GM23248 (cell line): ENCODE measurements at places on chromosomes 4 and X. TPM values are rescaled to one million over a fixed set of nuclear protein-coding genes. Genes with fewer than 3 reads are reported as not detected.
A peak's percentile ranks its signal among the peaks of the same experiment; 100 is the strongest.

The MGAT4D gene
- not detected in 2 replicates for total RNA-seq

The CCSER1 gene
- total RNA-seq = not detected in 2 replicates

DNA sequence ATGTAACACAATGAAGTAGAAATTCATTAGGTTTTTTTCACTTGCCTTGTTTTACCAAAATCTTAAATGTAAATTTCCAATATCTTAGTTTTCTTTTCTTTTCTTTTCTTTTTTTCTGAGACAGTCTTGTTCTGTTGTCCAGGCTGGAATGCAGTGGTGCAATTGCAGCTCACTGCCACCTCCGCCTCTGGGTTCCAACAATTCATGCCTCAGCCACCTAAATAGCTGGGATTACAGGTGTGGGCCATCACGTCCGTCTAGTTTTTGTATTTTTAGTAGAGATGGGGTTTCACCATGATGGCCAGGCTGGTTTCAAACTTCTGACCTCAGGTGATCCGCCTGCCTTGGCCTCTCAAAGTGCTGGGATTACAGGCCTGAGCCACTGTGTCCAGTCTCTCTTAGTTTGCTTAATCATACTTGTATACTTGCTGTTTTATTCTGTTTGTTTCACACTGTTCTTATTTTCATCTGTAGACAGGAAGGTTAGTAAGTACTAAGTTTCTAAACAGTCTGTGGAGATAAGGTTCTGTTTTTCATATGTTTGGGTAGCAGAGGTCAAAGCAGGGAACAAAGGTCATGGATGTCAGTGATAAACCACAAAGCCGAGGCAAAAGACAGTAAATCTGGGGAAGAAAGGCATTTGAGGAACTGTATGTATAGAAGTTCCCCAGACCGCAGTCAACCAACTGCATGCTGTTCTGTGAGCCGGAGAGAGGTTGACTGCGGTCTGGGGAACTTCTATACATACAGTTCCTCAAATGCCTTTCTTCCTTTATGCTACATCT lies 129.1 kb downstream of the CBR4 start:
- no peak for DNase-seq

The PSAPL1 gene
- not detected in 2 replicates for total RNA-seq

GRCh38 chr4:166252487-166253402 lies 379.7 kb downstream of the TLL1 start:
- DNase-seq = peak; percentile 20

The SPCS3 gene
- 80.4 and 84.4 TPM in 2 replicates for total RNA-seq

- no peak for DNase-seq
These were observed 21.1 kb downstream of the FHIP1A start for GRCh38 chr4:151429957-151430570.

DNA sequence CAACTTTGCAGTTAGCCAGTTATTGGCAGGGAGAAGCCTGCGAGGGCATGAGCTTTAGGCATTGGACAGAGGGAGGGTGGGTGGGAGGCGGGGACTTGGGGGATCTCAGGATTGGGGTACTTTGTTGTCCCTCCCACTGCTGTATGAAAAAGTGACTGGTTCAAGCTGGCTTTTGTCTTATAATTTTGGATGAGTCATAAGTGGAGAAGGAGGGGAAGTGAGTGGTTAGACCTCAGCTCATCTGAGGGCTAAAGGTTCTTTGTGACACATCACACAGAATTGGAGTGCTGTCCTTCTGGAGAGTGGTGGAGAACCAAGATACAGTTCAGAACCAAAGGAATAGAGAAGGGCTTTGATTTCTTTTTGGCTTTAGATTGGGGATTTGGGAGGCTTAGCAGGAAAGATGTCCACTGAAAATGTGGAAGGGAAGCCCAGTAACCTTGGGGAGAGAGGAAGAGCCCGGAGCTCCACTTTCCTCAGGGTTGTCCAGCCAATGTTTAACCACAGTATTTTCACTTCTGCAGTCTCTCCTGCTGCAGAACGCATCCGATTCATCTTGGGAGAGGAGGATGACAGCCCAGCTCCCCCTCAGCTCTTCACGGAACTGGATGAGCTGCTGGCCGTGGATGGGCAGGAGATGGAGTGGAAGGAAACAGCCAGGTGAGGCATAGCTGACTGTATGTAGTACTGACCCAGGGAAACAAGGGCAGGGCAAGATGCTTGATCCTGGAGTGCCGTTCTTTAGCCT lies at the start of gene SLC4A4:
Gene SLC4A4, plus strand, starts transcription at position 175 of the 748 bp plus-strand sequence.
- DNase-seq = peak; percentile 80

DNA sequence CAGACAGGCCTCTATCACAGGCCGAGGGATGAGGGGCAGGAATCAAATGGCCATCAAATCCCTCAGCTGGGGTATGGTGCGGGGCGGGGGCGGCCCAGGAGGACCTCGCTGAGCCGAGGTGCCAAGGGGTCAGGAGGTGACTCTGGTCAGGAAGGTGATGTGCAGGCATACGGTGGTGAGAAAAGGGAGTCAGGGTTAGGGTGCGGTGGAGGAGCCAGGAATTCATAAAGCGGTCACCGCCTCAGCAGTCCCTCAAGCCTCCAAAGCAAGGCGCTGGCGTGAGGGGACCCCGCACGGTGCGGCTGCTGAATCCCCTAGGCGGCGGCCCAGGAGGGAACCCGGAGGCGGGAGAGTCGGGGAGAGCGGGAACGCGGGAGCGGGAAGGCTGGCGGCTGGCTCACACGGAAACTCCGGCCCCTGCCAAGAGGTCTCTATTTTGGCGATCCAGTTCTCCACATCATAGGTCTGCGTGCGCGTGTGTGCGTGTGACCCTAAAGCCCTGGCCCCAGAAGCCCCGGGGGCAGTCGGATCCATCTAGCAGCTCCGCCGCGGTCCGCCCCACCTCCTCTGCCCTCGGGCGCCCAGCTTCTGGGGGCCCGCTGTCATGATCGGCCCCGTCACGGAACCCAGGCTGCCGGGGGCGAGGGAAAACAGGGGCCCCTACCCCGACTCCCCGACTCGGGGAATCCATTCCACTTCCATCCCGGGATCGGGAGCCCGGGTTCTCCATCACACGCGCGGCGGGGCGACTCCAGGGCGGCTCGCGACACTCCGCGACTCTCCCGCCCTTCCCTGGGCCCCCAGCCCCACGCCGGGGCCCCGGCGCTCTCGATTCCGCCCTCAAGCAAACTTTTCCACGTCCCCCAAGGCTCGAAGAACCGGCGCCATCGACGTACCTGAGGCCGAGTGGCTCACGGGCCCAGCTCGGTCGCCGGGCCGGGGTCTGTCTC lies 593 bp downstream of the ELF4 start:
- peak; percentile 62 for DNase-seq

DNA sequence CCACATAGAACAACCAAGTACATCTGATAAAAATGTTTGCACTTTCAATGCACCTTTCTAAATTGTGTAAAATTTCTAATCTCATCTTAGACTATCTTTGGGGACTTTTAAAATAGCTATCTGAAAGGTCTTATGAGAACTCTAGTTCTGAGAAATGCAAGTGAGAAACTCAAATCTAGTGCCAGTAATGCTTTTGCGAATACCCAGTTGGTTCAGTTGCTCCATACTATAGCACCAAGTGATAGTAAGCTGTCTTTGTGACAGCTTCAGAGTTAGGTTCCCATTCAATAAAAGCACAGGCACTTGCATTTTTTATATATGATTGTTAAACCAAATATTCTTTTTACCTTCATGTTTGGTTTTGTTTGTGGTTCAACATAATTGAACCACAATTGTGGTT lies 4.5 kb upstream of the ITM2A start:
- no peak for DNase-seq

DNA sequence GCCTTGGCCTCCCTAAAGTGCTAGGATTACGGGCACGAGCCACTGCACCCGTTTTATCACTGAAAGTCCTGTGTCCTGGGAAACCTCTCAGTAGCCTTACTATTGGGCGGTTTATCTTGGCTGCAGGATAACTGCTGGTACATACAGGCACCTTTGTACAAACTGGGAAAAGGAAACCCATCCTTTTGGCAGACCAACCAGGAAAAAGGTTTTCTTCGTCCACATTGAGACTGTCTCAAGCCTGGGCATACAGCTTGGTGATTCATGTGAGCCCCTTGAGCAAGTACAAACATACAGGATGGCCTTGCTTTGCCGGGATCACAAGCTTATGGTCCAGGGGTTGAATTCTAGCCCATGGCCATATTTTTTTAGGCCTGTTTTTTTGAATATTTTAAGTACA lies 32.8 kb downstream of the RWDD4 start:
- DNase-seq = no peak

GRCh38 chr4:134533068-134533467 lies 331.5 kb upstream of the PABPC4L start:
- DNase-seq = no peak

The UGT8 gene
- not detected in 2 replicates for total RNA-seq

- DNase-seq = peak; percentile 87
These were observed 30.9 kb downstream of the RASSF6 start for GRCh38 chr4:73589261-73589847.

The MTMR8 gene
- not detected in 2 replicates for total RNA-seq

The GYG2 gene
- total RNA-seq = 0.38 and 0.43 TPM in 2 replicates

GRCh38 chrX:10288373-10288975 lies 131.7 kb downstream of the CLCN4 start:
- DNase-seq = no peak

DNA sequence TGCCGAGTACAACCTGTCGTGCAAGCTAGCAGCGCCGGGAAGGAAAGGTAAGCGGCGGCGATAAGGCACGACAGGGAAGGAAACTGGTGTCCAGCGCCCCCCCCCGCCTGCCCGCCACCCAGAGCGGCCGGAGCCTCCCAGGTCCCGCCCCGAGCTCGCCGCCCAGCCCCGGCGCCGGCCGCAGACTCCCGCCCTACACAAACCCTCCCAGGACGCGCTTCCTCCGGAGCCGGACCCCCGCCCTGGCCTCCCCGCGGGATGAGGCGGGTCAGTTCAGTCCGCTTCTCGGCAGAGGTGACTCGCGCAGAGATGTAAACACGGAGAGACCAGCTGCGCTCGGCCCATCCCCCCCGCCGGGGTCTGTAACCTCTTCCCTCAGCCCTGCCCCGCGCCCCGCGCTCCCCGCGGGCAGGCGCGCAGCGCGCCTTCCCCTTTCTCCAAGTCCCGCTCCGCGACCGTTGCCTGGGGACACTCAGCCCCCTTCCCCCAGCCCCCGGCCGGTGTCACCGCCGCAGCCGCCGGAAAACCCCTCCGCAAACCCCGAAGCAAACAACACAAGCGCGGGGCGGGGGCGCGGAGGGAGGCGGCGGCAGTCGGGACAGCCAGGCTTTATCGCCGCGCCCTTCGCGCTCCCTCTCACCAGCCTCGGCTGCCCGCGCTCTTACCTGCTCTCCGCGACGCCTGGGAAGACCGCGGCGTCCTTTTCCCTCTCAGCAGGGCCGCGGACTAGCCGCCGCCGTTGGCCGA lies 543 bp downstream of the ELF2 start:
- peak; percentile 87 for DNase-seq

DNA sequence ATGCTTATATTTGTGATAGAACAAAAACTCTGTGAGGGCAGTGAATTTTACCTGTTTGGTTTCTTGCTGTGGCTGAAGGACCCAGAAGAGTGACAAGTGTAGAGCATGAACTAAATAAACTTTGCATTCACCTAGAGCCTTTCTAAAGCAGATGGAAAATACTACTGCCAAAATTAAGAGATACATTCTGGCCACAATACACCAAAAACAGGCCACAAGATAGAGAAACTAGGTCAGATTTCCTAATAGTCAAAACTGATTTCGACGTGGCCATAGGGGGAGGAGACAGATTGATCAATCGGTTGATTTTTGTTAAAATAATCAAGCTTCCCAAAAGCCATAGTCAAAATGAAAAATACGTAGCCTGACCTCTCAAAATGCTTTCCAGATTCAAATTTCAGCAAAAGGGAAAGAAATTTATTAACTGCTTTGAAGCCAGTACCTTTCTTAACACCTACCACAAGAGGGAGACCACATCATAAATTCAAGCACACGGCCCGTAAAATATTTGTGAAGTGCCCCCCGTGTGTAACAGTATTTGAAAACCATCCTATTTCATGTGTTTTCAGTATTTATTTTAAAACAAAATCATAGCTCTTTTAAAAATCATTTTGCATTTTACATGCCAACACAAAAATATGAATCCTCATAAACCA lies 132.4 kb downstream of the CORIN start:
- DNase-seq = peak; percentile 52

DNA sequence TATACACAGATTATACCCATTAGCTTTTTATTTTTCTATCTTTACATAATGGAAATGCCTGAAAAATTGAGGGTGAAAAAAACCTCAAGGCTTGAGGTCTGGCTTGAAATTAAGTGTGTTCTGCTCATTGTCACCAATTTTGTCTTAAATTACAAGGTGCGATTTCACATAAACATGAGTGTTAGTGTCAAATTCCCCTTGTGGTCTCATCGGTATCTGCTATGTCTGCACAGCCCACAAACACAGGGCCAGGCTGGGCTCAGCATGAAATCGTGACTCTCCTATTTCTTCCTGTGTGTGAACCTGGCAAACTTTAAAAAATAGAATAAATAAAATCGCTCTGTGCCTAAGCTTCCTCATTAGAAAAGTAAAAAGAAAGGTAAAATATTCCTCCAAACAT lies 109.1 kb downstream of the CRLF2 start:
- DNase-seq = no peak

- DNase-seq = no peak
These were observed 35.9 kb upstream of the PPM1K start for GRCh38 chr4:88320224-88320779.

DNA sequence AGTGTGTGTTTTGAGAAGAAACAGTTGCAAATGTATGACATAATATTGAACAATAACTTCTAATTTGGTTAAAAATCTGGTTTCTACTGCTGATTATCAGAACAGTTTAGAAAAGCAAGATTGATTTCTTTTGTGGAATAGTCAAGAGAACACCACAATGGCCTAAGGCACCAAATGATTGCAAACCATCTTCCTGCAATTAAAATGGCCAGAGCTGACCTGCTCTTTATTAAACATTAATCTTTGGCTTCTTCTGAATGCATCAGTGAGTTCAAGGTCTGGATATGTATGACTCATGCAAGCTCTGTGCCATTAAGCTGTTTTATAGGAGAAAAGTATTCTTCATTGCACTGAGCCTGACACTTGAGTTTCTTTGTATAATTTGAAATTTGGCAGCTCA lies 107.8 kb upstream of the PDHA2 start:
- DNase-seq = no peak

The PAGE1 gene
- total RNA-seq = not detected in 2 replicates

The STK32B gene
- total RNA-seq = 6.1 and 6.4 TPM in 2 replicates

GRCh38 chrX:5752831-5753230 lies 475.8 kb downstream of the NLGN4X start:
- no peak for DNase-seq

The CLNK gene
- total RNA-seq = not detected in 2 replicates

DNA sequence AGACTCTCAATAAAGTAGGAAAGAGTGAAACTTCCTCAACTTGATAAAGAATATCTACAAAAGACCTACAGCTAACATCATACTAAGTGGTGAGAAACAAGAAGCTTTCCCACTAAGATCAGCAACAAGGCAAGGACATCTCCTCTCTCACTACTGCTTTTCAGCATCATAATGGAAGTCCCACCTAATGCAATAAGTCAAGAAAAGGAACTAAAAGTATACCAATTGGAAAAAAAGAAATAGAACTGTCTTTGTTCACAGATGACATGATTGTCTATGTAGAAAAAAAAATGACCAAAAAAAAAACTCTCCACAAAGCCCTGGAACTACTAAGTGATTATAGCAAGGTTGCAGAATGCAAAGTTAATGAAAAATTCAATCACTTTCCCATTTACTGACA lies 25.1 kb upstream of the SH3RF1 start:
- DNase-seq = no peak
